Endothelial cell (in vitro differentiated cells): ENCODE measurements at places on chromosomes 16 and 17.

- DNase-seq = no peak
Observed at GRCh38 chr16:76943921-76944320, 247.1 kb upstream of the MON1B start.

DNA sequence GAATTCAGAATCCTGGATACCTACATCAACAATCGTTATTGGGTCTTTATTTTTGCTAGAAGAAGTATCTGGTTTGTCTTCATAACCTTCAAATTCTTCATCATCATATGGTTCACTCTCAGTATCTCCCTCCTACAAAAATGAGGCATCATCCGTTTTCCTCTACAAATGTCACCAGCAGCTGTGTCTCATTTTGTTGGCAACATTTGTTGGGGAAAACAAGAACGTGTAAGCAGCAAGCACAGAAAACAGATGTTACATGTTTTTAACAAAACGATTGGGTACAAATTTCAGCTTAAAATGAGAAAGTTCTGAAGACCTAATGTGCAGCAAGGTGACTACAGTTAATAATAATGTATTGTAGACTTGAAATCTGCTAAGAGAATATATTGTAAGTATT lies 8.7 kb downstream of the CCDC47 start:
- DNase-seq = no peak

DNA sequence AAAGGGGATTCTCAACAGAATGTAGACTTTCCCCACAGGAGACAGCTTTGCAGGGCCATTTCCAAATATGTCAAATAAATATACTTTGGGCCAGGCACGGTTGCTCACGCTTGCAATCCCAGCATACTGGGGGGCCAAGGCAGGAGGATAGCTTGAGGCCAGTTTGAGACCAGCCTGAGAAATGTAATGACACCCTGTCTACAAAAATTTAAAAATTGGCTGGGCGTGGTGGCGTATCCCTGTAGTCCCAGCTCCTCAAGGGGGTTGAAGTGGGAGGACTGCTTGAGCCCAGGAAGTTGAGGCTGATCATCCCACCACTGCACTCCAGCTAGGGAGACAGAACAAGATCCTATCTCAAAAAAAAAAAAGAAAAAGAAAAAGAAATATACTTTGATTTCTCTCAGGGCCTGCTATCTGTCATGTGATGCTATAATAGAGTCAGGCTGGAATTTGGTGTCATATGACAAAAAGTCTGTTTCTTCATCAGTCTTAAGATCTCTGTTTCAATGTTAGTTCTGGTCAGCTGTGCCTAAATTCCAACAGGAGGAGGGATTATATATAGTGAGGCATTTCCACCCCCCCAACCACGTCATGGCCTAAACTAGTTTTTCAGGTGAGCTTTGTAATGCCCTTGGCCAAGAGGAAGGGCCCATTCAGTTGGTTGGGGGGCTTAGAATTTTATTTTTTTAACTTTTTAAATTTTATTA lies 4.3 kb upstream of the ZDHHC7 start:
- DNase-seq = no peak

GRCh38 chr17:27489045-27489715 lies 32.9 kb downstream of the KSR1 start:
- no peak for DNase-seq

DNA sequence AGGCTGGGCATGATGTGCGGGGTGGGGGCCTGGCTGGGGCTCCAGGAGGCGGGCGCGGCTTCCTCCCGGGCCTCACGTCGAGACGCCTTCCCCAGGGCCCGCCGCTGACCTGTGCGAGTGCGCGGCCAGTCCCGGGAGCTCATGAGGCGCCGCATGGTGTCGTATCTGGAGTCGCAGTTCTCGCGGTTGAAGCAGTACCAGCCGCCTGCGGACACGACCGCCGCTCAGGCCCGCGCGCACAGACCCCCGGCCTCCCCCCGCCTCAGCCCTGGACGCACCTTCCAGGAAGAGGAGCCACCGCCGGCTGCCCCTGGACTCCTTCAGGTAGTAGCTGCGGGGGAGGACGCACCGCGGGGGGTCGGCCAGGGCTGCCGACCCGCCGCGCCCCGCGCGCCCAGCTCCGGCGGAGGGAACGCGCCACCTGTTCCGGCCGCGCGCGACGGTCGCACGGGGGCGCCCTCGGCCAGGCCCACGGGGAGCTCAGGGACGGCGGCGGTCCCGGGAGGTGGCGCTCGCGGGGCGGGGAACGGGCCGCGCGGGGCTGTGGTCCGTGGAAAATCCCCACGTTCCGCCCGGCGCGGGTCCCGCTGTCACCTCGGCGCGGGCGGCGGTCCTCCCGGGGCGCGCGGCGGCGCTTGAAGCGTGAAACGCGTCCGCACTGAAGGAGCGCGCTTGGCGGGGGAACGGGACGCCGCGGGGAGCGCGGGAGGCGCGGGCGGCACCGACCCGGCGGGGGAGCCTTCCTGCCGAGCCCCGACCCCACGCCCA lies 1.4 kb downstream of the NOTUM start:
- DNase-seq = peak; percentile 57

GRCh38 chr17:68310152-68310551 lies 18.9 kb downstream of the ARSG start:
- DNase-seq = no peak

- no peak for DNase-seq
Observed at GRCh38 chr16:26394409-26394808, 672.3 kb upstream of the C16orf82 start.

GRCh38 chr17:56297184-56297583 lies 143.9 kb downstream of the ANKFN1 start:
- no peak for DNase-seq

- DNase-seq = no peak
Observed at GRCh38 chr17:14616528-14616927, 315.6 kb downstream of the HS3ST3B1 start.

DNA sequence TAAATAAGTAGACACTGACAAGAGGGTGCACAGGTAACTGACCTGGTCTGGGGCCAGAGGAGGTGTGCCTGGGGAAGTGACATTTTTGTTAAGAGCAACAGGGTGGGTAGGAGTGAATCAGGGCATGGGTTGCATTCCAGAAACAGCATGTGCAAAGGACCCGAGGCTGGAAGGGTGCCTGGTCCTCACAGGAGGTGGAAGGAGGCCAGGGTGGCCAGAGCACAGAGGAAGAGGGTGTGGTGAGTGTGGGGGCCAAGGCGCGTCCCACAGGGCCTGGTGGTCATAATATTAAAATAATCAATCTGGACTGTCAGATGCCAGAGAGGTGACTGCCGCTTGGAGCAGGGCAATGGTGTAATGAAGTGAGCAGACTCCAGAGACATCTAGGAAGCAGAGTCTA lies 14.3 kb downstream of the ARHGAP23 start:
- DNase-seq = no peak

DNA sequence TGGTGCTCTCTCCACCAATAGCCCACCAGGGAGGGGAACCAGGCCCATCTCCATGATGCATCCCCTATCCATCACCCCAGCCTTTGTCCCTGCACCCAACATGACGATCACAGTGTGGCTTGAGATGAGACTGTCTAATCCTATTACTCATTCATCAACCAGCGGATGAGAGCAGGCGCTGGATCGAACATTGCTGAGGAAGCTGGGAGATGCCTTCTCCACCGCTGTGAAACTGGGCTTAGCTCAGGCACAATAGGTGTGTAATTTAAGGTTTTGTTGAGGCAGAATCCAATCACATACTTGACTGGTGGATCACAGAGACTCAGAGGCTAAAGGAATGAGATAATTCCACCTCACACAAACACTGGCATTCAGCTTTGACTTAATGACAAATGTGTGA lies 64.6 kb upstream of the IRX3 start:
- DNase-seq = no peak

GRCh38 chr16:49720225-49720624 lies 135.7 kb downstream of the ZNF423 start:
- DNase-seq = no peak

DNA sequence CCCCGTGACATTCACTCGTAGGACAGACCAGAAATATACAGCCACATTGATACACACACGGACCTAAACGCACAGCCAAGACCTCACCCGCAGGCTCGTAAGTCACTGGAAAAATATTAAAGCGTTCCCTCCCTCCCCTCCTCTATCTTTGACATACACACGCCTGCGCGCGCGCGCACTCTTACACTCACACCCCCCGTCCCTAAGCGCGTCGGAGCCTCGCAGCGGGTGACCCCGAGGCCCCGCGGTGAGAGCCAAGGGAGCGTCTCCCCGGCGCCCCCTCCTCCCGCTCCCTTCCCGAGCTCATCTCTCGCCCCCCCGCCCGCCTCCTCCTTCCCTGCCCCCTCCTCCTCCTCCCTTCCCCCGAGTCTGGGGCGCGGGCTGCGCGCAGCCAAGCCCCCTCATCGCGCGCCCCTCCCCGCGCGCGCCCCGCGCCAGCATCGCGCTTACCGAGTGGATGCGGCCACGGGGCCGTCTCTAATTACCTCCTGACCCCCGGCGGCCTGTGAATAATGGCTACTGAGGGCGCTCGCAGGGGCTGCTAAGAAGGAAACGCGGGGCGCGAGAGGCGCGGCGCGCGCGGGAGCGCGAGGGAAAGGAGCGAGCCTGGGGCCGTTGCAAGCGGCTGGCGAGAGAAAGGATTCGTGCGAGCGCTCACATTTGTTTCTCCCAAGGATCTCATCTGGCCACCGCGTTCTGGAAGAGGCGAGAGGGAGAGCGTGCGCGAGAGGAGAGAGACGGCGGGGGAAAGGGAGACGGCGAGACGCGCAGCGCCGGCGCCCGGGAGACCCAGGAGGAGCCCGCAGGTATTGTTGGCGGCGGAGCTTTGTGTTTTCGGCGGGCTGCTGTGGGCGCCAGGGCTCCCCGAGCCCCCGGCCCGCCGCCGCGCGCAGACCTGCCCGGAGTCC lies 42.4 kb downstream of the RAI1 start:
- DNase-seq = peak; percentile 33

- no peak for DNase-seq
Observed at GRCh38 chr17:82012640-82013295, 9.9 kb downstream of the CENPX start.

DNA sequence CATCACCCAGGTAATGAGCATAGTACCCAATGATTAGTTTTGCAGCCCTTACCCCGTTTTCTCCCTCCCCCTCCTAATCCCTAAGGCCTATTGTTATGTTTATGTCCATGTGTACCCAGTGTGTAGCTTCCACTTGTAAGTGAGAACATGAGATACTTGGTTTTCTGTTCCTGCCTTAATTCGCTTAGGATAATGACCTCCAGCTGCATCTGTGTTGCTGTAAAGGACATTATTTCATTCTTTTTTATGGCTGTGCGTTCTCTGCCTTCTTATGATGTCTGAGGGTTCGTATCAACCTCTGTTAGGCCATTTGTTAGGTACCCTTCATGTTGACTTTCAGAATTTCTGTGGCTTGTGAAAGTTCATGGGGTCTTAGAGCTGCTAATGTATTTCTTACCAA lies 31.0 kb downstream of the CTCF start:
- DNase-seq = no peak

DNA sequence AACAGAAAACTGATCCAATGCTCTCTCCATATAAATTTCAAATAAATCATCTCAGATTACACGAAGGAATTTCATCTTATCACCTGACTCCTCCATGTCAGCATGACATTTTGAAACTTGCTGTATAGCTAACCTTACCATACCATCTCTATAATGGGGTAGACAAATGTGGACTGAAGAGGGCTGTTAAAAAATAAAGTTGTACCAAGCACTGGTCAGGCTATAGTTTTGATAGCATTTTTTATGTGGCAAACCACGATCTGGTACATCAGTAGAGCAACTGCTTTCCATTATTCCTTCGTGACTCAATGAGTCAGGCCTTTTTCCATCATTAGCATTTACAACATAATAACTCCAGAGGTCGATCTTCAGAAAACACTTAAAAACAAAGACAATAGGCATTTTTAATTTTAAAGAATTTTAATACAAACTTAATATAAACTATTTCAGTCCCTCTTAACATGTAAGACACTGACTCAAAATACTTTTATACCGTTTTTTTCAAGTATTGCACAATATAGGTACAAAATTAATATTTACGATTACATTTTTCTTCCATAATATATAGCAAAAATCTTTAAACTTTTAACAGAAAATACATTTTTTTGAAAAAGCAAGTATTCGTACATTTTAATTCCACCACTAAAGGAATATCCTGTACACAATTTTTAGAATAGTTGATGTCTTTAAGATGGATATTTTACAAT lies 4.2 kb downstream of the TOB1 start:
- DNase-seq = no peak

DNA sequence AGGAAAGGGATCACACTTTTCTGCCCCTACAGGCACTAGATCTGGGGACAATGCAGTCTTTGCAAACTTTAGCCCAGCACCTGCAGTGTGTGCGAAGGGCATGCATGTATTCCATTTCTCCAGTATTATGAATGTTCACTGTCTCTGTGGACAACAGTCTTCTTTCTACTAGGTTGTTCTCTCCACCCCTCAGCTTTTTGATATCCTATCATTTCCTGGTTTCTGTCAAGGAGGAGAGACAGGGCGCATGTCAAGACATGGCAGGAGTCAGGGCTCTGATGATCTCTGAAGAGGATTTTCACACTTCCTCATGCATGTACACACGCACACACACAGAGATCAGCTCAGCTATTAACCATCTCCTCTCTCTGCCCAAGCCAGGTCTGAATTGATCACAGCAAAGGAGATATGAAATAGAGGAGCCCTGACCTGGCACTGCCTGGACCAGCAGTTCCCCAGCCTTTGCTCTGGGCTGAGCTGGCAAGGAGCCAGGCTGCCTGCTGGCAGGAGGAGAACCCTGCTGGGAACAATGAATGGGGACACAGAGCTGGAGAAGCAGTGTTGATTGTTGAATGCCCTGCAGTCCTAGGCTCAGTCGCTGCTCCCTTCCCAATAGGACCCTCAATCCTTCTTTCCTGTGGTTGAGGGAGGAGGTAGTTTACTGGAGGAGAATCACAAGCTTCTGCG lies 2.6 kb downstream of the GPR179 start:
- DNase-seq = no peak

GRCh38 chr16:57444711-57445110 lies 2.5 kb downstream of the CIAPIN1 start:
- DNase-seq = no peak

- DNase-seq = no peak
Observed at GRCh38 chr16:76985392-76986045, 205.5 kb upstream of the MON1B start.

DNA sequence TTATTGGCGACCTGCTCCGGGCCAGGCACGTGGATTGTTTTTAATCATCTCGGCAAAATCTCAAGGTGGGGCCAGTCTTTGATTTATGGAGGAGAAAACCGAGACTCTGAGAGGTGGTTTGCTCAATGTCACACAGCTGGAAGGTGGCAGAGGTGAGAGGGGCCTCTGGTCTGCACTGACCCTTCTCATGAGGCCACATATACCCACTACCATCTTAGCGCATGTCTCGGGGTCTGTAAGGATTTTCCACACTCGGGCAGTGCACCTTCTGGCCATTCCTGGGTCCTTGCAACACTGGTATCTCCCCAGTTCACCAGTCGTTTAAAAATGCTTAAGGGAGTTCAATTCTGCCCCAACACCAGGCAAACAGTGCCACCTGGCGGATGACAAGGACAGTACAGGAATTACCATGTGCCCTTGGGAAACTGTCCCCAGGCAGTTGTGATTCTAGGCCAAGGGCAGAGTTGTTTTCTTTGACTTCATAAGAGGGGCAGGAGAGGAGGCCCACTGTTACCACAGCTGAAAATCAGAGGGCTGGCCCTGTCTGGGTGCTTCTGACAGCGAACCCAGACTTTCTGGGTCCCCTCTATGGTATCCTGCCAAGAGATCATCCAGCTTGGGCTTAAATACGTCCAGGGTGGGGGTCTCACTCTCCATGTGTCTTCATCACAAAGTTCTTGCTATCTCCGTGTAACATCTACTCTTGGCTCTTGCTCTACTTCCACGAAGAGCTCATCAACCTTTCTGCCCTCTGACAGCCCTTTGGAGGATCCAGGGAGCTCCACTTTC lies 39.4 kb upstream of the RAI1 start:
- peak; percentile 83 for DNase-seq

- no peak for DNase-seq
Observed at GRCh38 chr17:10332515-10332914, 40.3 kb downstream of the MYH13 start.

- DNase-seq = no peak
Observed at GRCh38 chr16:82421851-82422250, 204.9 kb upstream of the CDH13 start.
